ENCODE measurements at places on chromosomes 1 and 21.

- DNase-seq: no peak
These were observed 36.6 kb downstream of the TMEM50B start for GRCh38 chr21:33443194-33443593.

DNA sequence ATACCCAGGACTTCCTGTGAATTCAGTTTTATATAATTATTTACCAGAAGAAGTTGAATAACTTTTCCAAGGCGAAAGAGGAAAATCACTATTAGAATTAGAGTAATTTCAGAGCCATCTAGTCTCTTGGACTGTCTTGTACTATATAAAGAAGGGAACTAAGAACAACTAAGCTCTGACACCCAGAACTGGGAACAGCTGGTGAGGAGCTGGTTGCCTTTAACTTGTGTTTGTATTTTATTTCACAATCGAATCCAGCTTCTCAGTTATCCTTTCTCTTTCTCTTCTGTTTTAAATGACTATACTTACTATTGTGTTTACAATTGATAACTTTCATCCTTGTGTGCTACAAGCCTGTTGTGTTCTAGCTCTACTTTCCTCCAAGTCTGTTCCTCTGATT lies 8.4 kb downstream of the SNX27 start:
- no peak for DNase-seq

- DNase-seq: no peak
These were observed 100.6 kb upstream of the ACTL8 start for GRCh38 chr1:17654519-17654918.

GRCh38 chr1:15137809-15138208 lies 15.7 kb upstream of the TMEM51 start:
- no peak for DNase-seq

- no peak for DNase-seq
These were observed 26.1 kb downstream of the TOR3A start for GRCh38 chr1:179107706-179108629.

GRCh38 chr1:35573198-35574124 lies at the start of gene TFAP2E:
TFAP2E (plus strand) TSS chr1:35573314; CDS start chr1:35573578, 264 bp downstream.
- DNase-seq: no peak

- no peak for DNase-seq
These were observed 12.5 kb downstream of the PODN start for GRCh38 chr1:53074313-53075154.

DNA sequence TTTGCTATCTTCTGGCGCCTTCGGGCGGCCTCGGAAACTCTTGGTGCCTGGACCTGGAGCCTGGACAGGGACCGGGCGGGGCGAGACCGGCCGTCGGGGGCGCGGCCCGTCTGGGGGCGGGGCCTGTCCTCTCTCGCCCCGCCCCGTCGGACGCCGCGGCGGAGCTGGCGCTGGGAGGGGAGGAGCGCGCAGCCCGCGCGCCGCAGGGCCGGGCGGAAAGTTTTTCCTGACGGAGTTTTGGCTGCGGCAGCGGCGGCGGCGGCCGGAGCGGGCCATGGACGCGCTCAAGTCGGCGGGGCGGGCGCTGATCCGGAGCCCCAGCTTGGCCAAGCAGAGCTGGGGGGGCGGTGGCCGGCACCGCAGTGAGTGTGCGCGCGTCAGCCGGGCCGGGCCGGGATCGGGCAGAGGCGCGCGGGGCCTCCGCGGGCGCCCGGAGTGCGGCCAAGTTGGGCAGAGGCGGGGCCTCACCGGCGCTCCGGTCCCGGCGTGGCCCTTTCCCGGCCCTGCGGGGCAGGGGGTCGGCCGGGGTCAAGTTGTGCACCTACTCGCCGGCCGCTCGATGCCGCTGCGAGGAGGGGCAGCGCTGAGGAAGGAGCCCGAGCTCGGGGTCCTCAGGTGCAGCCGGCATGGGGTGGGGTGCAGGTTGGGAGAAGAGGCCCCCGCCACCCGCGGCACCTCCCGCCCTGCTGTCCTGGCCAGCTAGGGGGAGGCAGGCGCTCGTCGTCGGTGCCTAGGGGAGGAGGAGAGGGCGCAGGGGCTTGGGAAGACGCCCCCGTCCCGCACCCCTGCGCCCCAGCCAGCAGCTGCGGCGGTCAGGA lies at the start of gene LDLRAP1:
Gene LDLRAP1 (plus strand): TSS at position 182 of the 818 bp plus-strand sequence. CDS start 93 bp downstream, at position 275.
- peak; percentile 57 for DNase-seq

DNA sequence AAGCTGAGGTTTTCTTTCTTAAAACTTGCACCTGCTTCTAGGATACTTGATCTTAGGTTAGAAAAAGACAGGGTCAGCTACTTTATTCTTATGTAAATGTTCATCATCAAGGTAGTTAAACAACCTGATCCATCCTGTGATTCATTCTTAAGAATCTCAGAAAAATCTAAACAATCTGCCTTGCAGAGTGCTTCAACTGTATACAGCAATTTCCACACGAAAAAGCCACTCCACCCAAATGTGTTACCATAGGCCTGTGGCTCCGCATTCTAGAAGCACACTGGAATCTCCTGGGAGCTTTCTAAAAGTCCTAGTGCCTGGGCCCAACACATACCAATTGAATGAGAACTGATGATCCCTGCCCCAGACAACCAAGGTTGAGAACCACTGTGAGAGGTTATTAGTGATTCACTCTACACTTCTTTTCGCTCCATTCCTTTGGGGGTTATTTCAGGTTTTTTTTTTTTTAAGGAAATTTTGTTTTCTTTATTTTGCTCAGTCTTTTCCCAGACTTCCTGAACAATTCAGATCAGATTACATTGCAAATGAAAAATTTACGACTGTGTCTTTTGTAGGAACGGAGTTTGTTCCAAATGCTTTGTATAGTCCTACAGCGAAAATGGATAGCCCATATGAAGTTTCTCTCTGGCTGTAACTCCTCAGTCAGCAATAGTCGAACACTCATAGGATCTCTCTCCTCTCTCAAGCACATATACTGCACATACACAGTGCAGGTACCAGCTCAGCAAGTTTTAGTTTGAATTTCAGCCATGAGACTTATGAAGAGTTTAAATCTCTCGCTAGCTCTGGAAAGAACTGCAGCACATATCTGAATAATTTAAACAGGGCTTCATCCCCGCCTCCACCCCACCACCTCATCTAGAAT lies 16.1 kb downstream of the SMYD2 start:
- no peak for DNase-seq

DNA sequence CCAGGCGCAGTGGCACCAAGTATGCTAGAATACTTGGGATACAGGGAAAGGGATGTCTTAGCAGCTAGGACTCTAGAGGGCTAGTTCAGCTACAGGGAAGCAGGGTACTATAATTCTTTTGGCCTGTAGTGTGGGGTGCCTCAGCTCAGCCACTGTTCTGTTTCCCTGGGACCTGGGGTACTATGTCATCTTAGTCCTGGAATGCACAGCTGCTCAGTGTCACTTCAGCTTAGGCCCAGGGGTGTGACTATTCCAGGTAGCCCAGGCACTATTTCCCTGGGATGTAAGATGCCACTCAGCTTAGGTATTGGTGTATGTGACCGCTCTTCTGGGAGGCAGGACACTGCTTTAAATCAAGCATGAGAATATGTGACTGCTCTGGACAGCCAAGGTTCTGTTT lies 34.1 kb downstream of the RGSL1 start:
- no peak for DNase-seq

- no peak for DNase-seq
These were observed 43.5 kb upstream of the SARS1 start for GRCh38 chr1:109170035-109170764.

DNA sequence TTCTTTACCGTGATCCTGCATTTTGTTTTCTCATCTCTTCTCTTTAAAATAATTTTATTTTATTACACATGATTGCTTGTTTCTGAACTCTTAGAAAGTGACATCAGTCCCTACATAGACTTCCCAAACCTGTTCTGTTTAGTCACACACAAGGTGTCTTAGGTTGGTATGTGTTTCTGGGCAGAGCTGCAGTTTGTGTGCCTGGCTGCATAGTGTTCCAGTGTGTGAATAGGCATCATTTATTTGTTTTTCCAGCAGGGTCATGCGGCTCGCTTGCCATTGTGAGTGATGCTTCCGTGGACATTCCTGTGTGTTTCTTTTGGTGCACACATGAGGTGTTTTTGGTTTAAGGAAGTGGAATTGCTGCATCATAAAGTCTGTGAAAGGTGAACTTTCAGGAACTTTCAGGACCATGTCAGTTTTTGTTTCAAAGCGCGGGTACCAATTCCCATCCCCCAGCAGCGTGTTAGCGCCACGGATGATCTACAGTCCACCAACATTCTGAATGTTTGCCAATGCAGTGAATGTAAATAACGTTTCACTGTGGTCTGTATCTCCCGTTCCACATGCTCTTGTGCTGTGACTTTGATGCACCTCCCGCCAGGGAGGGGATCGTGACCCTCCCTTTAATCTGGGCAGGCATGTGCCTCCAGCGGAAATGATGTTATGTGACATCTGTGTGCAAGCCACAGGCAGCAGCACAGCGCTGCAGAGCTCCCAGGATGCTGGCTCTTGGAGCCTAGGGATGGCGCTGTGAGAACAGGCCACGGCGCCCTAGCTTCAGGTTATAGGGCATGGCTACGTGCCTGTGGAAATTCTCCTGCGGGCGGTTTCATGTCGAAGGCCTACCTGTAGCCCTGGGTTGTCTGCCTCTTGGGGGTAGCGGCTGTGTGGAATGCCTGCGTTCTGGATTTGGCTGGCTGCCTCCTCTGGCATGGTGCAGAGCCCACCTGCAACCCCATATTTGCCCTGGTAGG lies 144.6 kb upstream of the COL6A1 start:
- DNase-seq: no peak

- no peak for DNase-seq
These were observed 255.9 kb upstream of the SNX7 start for GRCh38 chr1:98405581-98406074.

- DNase-seq: no peak
These were observed 30.3 kb downstream of the SELL start for GRCh38 chr1:169681140-169681539.

GRCh38 chr1:234199476-234200127 lies 173.7 kb upstream of the COA6 start:
- DNase-seq: no peak

GRCh38 chr1:222798116-222798515 lies 16.7 kb upstream of the DISP1 start:
- DNase-seq: no peak

GRCh38 chr1:101453844-101454243 lies 217.0 kb downstream of the S1PR1 start:
- DNase-seq: no peak

DNA sequence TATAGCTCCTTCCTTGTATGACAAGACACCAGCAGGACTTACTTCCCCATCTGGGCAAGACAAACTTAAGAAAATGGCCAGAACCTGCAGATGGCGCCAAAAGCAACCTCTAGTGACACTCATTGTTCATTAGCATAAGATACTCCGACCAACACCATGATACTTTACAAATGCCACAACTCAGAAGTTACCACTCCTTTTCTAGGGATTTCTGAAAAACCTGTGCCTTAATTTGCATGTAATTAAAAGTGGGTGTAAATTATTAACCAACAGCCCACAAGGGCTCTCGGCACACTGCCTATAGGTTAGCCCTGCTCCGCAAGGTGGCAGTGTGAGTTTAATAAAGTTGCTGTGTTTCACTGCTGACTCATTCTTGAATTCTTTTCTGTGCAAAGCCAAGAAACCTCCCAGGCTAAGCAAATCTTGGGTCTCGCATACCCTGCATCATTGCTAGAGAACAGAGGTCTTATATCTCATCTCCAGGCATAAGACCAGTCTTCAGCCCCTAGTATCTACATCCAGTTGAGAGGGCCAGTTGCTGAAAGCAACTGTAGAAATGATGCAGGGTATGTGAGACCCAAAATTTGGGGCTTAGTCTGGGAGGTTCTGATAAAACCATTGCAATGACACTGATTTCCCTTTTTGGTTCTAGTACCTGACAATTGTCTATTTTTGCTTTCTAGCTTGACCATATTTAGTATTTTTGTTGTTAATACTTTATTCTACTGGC lies 86.4 kb downstream of the FAF1 start:
- no peak for DNase-seq

DNA sequence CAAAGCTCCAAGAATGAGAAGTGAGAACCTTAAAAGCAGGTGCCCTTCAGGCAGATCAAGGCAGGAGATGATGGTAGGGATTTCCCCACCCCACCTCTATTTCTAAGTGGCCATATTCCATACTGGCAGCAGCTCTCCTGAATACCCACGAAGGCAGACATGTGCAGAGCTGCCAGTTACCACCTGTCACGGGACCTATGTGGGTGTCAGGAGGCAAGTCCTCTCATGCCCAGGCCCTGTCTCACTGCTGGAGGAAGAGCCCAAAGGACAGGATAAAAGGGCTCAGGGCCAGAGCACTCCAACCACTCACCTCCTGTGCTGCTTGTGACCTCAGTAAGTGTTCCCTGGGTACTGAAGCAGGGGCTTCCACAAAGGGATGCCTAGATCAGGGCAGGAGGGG lies 721 bp upstream of the LCE1B start:
- DNase-seq: no peak

GRCh38 chr1:168135116-168135920 lies 1.4 kb downstream of the GPR161 start:
- no peak for DNase-seq

- DNase-seq: no peak
These were observed 12.4 kb upstream of the GBP4 start for GRCh38 chr1:89211035-89211634.

GRCh38 chr1:111082421-111083203 lies 57.3 kb downstream of the DRAM2 start:
- no peak for DNase-seq

DNA sequence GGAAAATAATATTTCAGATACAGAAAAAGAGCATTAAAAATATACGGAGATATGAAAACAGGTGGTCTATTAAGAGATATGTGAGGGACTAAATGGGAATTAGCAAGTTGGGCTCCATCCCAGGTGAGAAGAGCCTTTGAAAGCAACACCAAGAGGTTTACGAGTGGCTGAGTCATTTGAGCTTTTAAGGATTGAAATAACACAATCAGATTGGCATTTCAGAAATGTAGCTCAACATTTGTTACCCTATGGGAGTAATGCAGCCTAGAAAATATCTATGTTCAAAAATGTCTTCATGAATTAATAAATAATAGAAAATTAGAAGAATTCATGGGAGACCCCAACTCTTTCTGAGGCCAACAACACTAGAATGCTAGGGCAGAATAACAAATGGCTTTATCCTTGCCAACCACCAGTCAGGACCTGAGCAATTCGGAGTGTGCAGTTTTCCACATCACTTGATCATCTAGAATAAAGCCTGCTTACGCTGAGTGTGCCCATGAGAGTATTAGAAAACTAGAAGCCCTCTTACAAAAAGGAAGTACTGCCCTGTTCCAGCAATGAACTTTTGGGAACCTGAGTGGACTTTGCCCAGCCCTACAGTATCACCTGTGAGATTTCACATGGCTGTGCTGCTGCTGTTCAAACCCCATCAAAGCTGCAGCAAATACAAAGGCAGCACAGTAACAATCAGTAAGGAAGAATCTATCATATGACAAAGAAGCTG lies 538.0 kb upstream of the CAMK1G start:
- no peak for DNase-seq

DNA sequence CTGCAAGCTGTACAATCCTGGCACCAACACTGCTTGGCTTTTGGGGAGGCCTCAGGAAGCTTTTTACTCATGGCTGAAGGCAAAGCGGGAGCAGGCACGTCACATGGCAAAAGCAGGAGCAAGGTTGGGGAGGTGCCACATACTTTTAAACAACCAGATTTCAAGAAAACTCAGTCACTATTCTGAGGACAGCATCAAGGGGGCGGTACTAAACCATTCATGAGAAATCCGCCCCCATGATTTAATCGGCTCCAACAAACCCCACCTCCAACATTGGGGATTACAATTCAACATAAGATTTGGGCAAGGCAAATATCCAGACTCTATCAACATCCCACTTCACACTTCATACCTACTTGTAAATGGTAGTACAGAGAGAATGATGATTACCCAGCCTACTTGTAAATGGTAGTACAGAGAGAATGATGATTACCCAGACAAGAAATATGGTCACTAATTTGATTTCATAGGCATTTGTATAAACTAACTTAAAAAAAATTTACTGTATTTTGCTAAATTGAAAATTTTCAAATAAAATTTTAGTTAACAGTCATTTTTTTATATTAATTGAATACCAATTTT lies 24.9 kb downstream of the ATP5PF start:
- no peak for DNase-seq
